Stimulated activated CD4-positive, alpha-beta T cell treated with anti-CD3 and anti-CD28 coated beads, Interleukin-4, amount 100 ng/mL, for 4 hours (primary cell): ENCODE measurements at places on chromosomes 16 and 17.

DNA sequence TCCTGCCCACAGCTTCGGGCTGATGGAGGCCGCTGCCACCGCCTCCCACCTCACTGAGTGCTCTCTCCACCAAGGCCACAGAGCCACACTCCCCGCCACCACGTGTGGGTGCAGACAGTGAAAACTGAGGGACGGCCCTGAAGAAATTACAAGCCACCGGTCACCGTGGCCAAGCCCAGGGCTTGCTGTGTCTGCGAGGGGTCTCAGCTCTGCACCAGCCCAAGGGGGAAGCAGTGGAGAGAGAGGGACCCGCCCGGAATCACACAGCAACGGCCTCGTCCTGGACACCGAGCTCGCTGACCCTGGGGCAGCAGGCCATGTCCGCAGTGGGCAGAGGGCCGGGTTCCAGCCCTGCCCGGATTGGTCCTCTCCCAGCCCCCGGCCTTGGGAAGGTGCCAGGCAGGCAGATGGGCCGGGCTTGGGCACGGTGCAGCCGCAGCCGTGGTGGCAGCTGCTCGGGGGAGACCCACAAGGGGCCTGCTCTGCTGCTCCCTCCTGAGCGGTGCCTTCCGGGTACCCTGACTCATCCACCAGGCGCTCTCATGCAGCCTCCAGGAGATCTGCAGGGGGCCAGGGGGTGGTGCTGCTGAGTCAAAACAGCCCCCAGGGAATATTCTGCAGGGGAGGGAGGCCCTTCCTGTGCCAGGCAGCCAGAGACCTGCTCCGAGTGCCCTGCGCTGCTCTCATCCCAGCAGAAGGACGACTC lies 52.0 kb downstream of the CBFA2T3 start:
- no peak for DNase-seq

DNA sequence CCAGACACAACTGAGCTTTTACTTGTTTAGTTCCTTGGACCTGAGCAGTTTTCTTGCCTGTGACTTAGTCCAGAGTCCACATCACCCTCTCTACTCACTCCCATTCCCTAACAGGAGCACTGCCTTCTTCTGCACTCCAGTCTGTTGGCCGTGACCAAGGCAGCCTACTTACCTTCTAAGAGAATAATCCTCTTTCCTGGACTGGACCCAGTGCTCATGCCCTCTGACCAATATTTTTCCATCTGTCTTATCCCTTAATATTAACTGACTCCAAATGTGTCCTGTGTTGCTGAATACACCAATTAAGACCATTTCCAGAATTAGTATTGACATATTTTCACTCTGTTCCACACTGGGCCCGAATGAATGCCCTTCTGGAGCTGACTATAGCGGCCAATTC lies 681.0 kb upstream of the KIF2B start:
- no peak for DNase-seq

DNA sequence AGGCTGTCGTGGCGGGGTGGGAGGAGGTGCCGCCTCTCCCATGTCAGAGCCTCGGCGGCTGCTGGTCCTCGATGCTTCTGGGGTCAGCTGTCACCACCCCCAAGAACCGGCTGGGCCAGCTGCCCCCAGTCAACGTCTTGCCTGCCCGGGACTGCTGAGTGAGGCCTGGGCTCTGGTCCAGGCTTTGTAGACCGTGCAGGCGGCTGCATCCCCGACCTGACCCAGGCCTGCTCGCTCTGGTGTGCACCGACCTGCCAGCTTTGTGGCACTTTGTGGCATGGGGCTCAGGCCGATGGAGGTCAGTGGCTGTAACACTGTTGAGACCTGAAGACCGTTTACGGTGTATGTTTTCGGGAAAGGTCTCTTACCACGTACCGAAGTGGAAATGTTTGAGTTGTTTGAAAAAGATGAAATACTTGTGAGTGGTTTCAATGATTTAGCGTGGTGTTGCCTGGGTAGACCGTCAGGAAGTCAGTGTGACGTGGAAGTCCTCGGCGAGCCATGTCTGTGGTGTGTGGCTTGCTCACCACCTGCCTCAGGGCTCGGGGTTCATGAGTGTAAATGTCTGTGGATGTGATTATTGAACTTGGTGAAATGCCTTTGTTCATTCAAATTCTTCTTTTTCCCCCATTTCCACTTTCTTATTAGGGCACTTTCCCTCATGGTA lies 53.2 kb upstream of the ZNF750 start:
- no peak for DNase-seq

DNA sequence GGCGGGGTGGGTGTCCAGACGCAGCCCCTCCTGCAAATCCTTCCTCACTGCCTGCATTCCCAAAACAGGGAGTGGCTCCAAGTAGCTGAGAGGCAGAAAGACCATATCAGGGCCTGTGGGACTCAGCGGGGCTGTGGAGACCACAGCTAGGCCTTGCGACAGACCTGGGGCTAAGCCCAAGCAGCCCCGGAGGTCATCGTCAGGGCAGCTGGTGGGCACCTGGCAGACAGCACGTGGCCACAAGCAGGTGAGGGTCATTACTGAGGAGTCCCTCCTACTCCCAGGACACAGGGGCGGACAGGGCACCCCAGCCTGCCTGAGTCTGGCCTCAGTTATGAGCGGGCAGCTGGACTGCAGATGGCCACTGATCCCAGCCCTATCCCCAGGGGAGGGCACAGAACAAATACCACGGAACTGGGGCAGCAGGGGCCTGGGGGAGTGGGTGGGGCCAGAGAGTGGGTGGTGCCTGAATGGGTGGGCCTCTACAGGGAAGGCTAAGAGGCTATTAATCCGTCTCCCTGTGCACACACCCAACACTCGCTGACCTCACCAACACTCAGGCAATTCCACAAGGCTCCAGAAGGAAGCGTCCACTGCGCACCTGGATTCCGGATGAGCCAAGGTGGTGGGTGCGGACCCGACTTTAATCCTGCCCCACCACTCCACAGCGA lies 8.5 kb downstream of the HS3ST6 start:
- DNase-seq: no peak

GRCh38 chr17:34606763-34607162 lies 27.4 kb downstream of the TMEM132E start:
- no peak for DNase-seq

- no peak for DNase-seq
Measured at GRCh38 chr17:18185391-18185790, 1.8 kb downstream of the ALKBH5 start.

DNA sequence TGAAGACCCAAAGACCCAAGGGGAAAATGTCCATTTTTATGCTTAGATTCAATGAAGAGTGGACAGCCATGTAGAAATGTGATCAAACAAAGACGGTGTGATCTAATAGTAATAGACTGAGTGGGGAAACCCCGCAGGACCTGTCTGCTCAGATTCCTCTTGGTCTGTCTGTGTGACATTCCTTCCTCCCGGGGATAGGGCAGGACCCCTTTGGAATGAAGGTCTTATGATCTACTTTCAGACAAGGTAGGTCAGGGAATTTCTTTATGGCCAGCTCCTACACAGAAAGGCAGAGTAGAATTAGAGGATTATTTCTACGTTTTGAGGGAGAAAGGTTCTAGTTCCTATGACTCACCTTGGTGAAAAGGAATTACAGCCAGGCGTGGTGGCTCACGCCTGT lies 267.6 kb downstream of the STX8 start:
- no peak for DNase-seq

DNA sequence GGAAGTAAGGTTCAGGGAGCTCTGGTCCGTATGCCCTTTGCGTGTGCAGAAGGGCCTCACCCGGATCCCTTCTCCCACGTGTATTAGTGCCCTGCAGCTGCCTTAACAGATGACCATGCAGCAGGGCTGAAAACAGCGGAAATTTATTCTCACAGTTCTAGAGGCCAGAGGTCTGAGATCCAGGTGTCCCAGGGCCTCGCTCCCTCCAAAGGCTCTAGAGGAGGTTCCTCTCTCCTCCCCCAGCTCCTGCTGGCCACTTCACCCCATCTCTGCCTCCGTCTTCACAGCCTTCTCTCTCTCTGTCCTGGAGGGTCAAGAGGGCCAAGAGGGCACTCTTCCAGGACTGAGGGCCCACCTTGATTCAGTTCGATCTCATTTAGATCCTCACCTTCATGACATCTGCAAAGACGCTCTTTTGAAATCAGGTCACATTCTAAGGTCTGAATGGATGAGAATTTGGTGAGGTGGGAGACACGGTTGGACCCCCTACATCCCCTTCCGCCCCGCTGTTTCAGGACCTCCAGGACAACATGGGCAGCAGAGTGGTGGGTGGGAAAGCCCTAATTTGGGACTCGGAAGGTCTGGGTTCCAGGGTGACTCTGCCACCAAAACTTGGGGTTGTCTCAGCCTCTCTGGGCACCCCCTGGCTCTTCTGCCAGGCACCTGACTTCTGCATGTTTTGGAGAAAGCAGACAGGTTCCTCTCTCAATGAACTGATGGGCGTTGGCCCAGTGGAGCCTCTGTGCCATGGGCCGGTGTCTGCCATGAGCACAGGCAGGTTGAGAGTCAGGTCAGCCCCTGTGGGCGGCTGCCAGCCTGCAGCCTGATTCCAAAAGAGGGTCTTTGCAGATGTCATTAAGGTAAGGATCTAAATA lies 361.2 kb downstream of the SEC14L1 start:
- DNase-seq: no peak

GRCh38 chr16:6864671-6865070 lies 468.0 kb upstream of the RBFOX1 start:
- DNase-seq: no peak

GRCh38 chr17:76982408-76983074 lies 114.3 kb downstream of the MGAT5B start:
- DNase-seq: no peak

DNA sequence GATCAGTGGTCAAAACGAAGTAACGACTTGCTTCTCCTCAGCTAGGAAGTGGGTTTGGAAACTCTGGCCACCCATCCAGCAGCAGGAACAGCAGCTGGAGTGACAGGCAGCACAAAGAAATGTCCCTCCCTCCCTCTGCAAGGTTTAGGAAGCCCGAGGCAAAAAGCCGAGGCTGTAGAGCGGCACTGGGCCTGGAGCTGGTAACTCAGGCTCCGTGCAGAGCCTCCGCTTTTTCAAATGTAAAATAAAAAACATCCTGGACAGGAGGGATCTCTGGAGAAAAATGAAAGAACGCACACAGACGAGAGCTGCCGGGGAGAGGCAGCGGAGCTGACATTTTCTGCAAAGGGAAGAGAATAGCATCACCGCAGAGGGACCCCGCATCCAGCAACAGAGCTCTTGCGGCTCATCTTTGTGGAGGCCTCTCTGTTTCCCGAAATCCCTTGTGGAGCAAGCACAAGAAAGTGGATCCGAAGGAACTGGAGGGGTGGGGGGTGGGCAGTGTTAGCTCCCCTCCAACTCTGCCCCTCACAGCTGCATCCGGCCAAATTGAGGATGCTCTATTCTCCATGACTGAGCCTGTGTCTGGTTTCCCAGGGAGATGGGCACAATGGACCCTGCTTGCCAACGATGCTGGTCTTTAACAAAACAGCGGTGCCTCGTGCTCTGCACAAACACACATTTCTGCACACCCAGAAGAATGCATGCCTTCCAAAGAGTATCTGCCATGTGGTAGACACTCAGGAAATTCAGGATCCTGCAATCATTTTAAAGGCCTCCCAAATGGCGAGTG lies 335.5 kb upstream of the ZFHX3 start:
- DNase-seq: no peak

GRCh38 chr17:28252436-28252835 lies 66.6 kb upstream of the TMEM97 start:
- no peak for DNase-seq

- no peak for DNase-seq
Measured at GRCh38 chr16:14303639-14304394, 232.7 kb downstream of the MRTFB start.

GRCh38 chr16:29763326-29763725 lies 14.7 kb upstream of the ZG16 start:
- DNase-seq: no peak

GRCh38 chr17:82230609-82231311 lies 1.9 kb downstream of the SLC16A3 start:
- peak; percentile 50 for DNase-seq
